ENCODE measurements at places on chromosomes 12 and 14. TPM values are rescaled to one million over a fixed set of nuclear protein-coding genes. Genes with fewer than 3 reads are reported as not detected.

DNA sequence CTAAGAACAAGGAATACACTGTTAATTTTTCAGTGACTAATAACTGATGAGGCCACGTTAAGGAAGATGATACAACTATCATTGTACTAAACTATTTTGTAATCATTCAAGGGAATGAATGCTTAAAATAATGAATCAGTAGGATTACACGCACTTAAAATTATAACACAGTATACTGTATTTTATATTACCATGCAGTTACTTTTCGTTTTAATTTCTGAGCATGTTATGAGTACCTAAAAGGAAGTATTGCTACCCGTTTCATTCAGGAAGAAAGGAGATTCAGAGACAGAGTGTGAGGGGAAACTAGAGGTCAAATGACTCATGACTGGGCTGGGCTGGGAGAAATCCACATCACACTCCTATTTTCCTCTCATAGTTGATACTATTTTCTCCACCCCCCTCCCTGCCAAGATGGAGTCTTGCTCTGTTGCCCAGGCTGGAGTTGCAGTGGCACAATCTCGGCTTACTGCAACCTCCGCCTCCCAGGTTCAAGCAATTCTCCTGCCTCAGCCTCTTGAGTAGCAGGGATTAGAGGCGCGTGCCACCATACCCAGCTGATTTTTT lies 202.0 kb downstream of the PPM1H start:
- no peaks in the 10 kb centered on the region for H3K27me3 ChIP-seq
- DNase-seq = peak; percentile 75
- peaks cover 32% of the 10 kb centered on the region for H3K4me1 ChIP-seq

- no peaks in the 10 kb centered on the region for H3K36me3 ChIP-seq
- no peak overlapping the region for H3K4me3 ChIP-seq
- H3K27ac ChIP-seq = no peak overlapping the region
- no peaks in the 10 kb centered on the region for H3K4me1 ChIP-seq
- no peaks in the 10 kb centered on the region for H3K27me3 ChIP-seq
Observed at GRCh38 chr12:128840862-128841468, 12.3 kb upstream of the GLT1D1 start.

DNA sequence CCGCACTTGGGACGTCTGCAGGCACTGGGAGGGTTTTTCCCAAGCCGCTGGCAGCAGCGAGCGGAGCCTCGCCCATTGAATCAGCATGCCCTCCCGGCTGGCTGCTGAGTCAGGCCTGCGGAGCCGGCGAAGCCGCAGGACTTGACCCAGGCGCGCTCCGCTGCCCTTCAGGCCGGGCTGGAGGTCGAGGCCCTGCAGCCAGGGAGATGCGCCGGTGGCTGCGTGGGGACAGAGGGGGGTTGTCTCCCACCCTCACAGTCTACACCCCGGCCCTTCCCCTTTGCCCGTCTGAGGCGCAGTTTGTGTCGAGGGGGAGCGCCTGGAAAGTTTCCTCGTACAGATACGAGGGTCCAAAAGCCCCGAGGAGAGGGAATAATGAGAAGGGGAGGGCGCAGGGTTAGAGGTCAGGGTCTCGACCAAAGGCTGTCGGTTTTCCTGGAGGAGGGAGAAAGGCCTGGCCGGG lies 759 bp upstream of the KLC1 start:
- peak overlapping the region; percentile 92 for H3K27ac ChIP-seq
- DNase-seq = peak; percentile 65
- H3K4me1 ChIP-seq = peaks cover 23% of the 10 kb centered on the region
- peak overlapping the region; percentile 98 for H3K4me3 ChIP-seq

KLRK1 gene
- total RNA-seq = 1.1 TPM

DNA sequence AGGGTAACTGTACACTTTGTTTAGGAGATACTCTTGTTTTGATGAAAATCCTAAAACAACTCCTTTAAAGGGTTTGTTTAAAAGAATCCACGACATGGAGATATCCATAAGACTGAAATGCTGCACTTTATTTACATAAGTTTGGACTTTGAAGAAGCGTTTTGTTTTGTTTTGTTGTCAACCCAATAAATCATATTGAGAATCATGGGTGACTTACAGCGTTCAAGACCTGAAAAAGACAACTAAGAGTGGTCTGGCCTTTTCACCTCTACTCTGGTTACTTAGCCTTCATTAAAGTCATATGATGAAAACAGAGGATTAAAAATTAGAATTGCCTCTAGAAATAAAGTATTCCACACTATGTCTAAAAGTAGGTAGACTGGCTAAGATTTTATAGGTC lies 234.8 kb downstream of the ADAMTS20 start:
- H3K4me3 ChIP-seq = no peak overlapping the region
- H3K36me3 ChIP-seq = no peaks in the 10 kb centered on the region
- peaks cover 6% of the 10 kb centered on the region for H3K4me1 ChIP-seq
- H3K27me3 ChIP-seq = no peaks in the 10 kb centered on the region

GRCh38 chr14:72894323-72894622 lies 372 bp upstream of the DPF3 start:
- H3K4me1 ChIP-seq = peaks cover 16% of the 10 kb centered on the region
- no peaks in the 10 kb centered on the region for H3K27me3 ChIP-seq
- peak overlapping the region; percentile 90 for H3K4me3 ChIP-seq
- no peaks in the 10 kb centered on the region for H3K36me3 ChIP-seq
- H3K27ac ChIP-seq = peak overlapping the region; percentile 30
- DNase-seq = no peak

DNA sequence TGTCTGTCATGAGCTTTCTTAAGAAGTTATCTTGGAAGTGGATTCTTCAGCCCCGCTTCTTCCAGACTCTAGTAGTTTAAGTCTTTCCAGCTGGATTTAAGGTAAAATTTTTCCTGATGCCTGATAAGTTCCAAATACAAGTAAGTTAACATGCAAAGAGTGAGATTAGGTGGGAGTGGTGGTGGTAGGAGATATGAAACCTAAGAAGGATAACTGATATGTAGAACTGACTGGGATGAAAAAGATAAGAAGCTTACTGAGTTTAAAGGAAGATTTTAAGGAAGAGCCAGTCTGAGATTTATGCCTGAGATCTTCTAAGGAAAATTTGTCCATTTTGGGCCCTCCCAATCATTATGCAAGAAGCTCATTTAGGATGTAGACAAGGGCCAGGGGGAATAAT lies 250.9 kb upstream of the SYT10 start:
- no peak overlapping the region for H3K4me3 ChIP-seq
- no peaks in the 10 kb centered on the region for H3K36me3 ChIP-seq
- H3K27ac ChIP-seq = no peak overlapping the region
- DNase-seq = no peak
- H3K27me3 ChIP-seq = no peaks in the 10 kb centered on the region
- no peaks in the 10 kb centered on the region for H3K4me1 ChIP-seq

NPFF gene
- total RNA-seq = not detected

DNA sequence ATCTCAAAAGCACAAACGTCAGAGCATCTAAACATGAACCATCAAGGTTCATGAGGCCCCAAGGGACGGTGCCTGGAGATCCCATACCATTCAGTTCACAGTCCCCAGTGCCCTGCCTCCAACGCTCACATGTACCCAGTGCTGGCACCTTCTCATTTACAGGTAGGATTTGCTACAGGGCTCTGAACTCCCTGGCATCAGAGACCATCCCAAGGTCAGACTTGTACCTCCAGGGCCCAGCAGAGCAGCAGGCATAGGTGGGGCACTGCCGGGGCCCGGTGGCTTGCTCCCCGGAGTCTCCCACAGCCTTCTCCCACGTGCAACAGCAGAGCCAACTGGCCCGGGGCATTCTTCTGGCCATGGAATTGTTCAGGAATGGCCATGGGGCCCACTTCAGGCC lies 114.8 kb downstream of the BCL11B start:
- no peaks in the 10 kb centered on the region for H3K36me3 ChIP-seq
- H3K4me3 ChIP-seq = no peak overlapping the region
- DNase-seq = no peak
- H3K4me1 ChIP-seq = no peaks in the 10 kb centered on the region
- H3K27ac ChIP-seq = no peak overlapping the region
- H3K27me3 ChIP-seq = peaks cover 3% of the 10 kb centered on the region

GRCh38 chr14:94426526-94426925 lies 26.1 kb downstream of the SERPINA11 start:
- H3K27me3 ChIP-seq = no peaks in the 10 kb centered on the region
- H3K36me3 ChIP-seq = no peaks in the 10 kb centered on the region
- no peak for DNase-seq
- no peak overlapping the region for H3K4me3 ChIP-seq
- no peaks in the 10 kb centered on the region for H3K4me1 ChIP-seq

NGB gene
- not detected for total RNA-seq

DNA sequence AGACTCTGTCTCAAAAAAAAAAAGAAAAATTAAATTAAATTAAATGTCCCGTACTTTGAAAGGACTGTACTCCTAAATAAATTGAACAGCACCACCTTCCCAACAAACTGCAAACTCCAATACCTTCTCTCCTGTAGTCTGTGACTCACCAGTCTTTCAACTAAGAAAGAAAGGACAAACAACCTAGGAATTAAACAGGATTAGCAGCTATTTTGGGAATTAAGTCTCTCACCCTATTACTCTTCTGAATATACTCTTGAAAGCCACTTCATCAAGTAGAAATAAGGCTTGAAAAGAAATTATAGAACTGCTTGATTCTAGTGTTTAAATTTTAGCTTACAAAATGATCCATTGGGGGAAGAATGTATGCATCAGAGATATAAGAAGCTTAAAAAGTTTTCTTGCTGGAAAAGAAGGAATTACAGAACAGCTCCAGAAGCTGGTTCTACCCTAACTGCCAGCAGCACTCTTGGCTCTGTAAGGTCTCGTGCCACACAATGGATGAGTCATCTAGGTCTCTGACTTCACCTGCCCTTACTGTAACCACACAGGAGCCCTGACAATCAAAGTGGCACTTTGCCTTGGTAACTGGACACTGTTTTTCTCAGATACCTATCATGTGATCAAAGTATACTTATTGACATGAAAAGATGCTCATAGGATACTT lies 57.0 kb upstream of the CERS5 start:
- peaks cover 25% of the 10 kb centered on the region for H3K4me1 ChIP-seq
- DNase-seq = peak; percentile 71
- no peaks in the 10 kb centered on the region for H3K27me3 ChIP-seq

GRIN2B gene
- 1.4 TPM for total RNA-seq

- no peaks in the 10 kb centered on the region for H3K27me3 ChIP-seq
- no peak overlapping the region for H3K27ac ChIP-seq
- no peaks in the 10 kb centered on the region for H3K4me1 ChIP-seq
Observed at GRCh38 chr12:64470495-64470894, 18.6 kb downstream of the TBK1 start.

GRCh38 chr12:71474791-71475190 lies 35.2 kb downstream of the LGR5 start:
- DNase-seq = no peak
- H3K27me3 ChIP-seq = no peaks in the 10 kb centered on the region
- peaks cover 15% of the 10 kb centered on the region for H3K4me1 ChIP-seq
- H3K4me3 ChIP-seq = no peak overlapping the region
- no peak overlapping the region for H3K27ac ChIP-seq

- H3K36me3 ChIP-seq = no peaks in the 10 kb centered on the region
- no peak for DNase-seq
- no peaks in the 10 kb centered on the region for H3K4me1 ChIP-seq
Observed at GRCh38 chr14:105497671-105498429, 6.8 kb downstream of the TEDC1 start.

DNA sequence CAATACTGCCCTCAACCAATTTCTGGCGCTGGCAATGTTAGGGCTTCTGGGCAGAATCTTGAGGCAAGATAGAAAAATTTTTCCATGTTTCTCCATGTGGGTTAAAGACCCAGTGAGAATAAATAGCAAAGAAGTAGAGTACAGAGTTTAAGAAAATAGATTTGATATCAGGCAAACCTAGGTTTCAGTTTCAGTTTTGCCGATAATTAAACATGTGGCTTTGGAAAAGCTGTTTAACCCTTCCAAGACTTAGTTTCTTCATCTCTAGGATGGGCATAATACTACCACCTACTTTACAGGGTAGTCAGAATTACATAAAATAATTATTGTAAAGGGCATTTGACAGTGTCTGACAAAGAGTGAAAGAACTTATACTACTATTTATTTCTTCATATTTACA lies 360.4 kb downstream of the PCNX1 start:
- no peaks in the 10 kb centered on the region for H3K36me3 ChIP-seq
- DNase-seq = no peak
- H3K4me3 ChIP-seq = no peak overlapping the region
- H3K27ac ChIP-seq = no peak overlapping the region
- H3K4me1 ChIP-seq = no peaks in the 10 kb centered on the region

- no peaks in the 10 kb centered on the region for H3K36me3 ChIP-seq
- no peaks in the 10 kb centered on the region for H3K4me1 ChIP-seq
- H3K27ac ChIP-seq = no peak overlapping the region
- H3K4me3 ChIP-seq = no peak overlapping the region
Observed at GRCh38 chr12:67524861-67525616, 123.5 kb upstream of the DYRK2 start.

- H3K27me3 ChIP-seq = no peaks in the 10 kb centered on the region
- H3K36me3 ChIP-seq = no peaks in the 10 kb centered on the region
- peak; percentile 51 for DNase-seq
- H3K4me1 ChIP-seq = peaks cover 3% of the 10 kb centered on the region
- H3K27ac ChIP-seq = peak overlapping the region; percentile 55
Observed at GRCh38 chr12:51590347-51591015, 552 bp upstream of the SCN8A start.

DNA sequence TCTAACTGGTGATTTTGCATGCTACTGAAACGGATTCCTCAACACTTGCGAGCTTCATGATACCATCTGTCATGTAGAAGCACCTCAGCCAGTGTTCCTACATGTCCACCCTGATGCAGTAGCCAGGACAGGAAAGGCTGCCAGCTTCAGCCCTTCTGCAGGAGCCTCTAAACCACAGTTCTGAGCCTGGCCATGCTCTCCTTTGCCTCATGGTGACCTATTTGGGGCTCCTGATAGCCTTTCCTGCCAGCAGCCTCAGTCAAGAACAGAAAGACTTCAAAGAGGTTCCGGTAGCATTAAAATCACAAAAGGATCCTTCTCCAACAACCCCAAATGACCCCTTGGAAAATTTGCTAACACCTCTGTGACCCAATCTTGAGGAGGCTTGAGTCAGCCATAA lies 96.0 kb downstream of the CNTN1 start:
- H3K36me3 ChIP-seq = no peaks in the 10 kb centered on the region
- no peak overlapping the region for H3K4me3 ChIP-seq
- DNase-seq = no peak
- H3K4me1 ChIP-seq = no peaks in the 10 kb centered on the region
- no peak overlapping the region for H3K27ac ChIP-seq

- no peaks in the 10 kb centered on the region for H3K36me3 ChIP-seq
- peaks cover 11% of the 10 kb centered on the region for H3K4me1 ChIP-seq
- H3K27ac ChIP-seq = no peak overlapping the region
- no peaks in the 10 kb centered on the region for H3K27me3 ChIP-seq
- no peak overlapping the region for H3K4me3 ChIP-seq
- DNase-seq = no peak
Observed at GRCh38 chr12:56361487-56362129, 1.0 kb downstream of the APOF start.

HOXC13 gene
- total RNA-seq = not detected

DNA sequence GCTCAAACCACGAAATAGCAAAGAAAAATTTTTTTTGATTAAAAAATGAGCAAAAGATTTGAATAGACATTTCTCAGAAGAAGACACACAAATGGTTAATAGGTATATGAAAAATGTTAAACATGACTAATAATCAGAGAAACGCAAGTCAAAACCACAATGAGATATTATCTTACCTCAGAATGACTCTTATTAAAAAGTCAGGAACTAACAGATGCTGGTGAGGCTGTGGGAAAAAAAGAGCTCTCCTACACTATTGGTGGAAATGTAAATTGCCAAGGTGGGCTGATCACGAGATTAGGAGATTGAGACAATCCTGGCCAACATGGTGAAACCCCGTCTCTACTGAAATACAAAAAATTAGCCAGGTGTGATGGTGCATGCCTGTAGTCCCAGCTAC lies 315.5 kb upstream of the FLRT2 start:
- DNase-seq = peak; percentile 74
- no peaks in the 10 kb centered on the region for H3K27me3 ChIP-seq
- H3K27ac ChIP-seq = no peak overlapping the region
- no peak overlapping the region for H3K4me3 ChIP-seq
- no peaks in the 10 kb centered on the region for H3K4me1 ChIP-seq

Data from astrocyte (in vitro differentiated cells and primary cell).